ENCODE measurements at places on chromosomes 6 and 20. TPM values are rescaled to one million over a fixed set of nuclear protein-coding genes. Genes with fewer than 3 reads are reported as not detected.

The RSPO4 gene
- not detected for total RNA-seq

The SLC12A5 gene
- total RNA-seq = not detected

The RNF217 gene
- 10.9 TPM for total RNA-seq

- H3K4me3 ChIP-seq = peak overlapping the region; percentile 22
- H3K27ac ChIP-seq = no peak overlapping the region
- DNase-seq = peak; percentile 36
- no peaks in the 10 kb centered on the region for H3K36me3 ChIP-seq
These were observed 1.5 kb downstream of the EBF4 start for GRCh38 chr20:2694008-2694471.

DNA sequence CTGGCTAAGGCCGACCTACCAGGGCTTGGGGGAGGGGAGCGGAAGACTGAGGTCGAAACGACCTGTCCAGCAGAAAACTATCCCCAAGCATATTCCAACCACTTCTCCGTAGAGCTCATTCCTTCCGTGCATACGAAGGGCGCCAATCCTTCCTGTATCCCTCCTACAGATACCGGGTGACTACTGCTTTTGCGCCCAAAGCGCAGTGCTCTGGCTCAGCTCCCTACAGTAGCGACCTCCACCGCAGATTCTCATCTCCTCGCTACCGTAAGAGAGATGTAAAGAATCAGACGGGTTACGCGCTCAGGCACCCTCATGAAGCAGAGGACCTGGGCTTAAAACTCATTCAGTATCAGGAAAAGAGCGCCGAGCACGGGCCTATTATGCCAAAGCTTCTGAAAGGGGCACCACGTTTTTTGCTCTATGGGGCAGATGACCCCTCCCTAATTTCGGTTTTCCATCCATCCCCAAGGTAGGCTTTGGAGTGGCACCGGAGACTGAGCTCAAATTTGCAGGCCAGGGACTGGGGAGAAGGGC is 563 bp upstream of the NNAT start:
- peaks cover 17% of the 10 kb centered on the region for H3K36me3 ChIP-seq
- H3K4me3 ChIP-seq = no peak overlapping the region
- DNase-seq = no peak
- H3K27ac ChIP-seq = no peak overlapping the region
- H3K27me3 ChIP-seq = no peaks in the 10 kb centered on the region
